H4 (cell line): ENCODE measurements at places on chromosomes 16 and 17. TPM values are rescaled to one million over a fixed set of nuclear protein-coding genes. Genes with fewer than 3 reads are reported as not detected.

ERAL1 gene
- total RNA-seq, result 23.4 and 37.5 TPM in 2 replicates

USP36 gene
- 14.3 and 20.4 TPM in 2 replicates for total RNA-seq

NUFIP2 gene
- 17.3 and 28.4 TPM in 2 replicates for total RNA-seq

SYNGR3 gene
- total RNA-seq, result 3.4 and 7.7 TPM in 2 replicates

TM4SF5 gene
- not detected in 2 replicates for total RNA-seq

HOXB1 gene
- total RNA-seq, result not detected in 2 replicates

QRICH2 gene
- 2.3 and 2.4 TPM in 2 replicates for total RNA-seq

PIK3R5 gene
- total RNA-seq, result 0.25 TPM in 1 of 2 replicates, not detected in the other

MPO gene
- not detected in 2 replicates for total RNA-seq

CSF3 gene
- not detected in 2 replicates for total RNA-seq

CREBBP gene
- 6.6 and 15.8 TPM in 2 replicates for total RNA-seq

LPCAT2 gene
- 10.0 and 11.7 TPM in 2 replicates for total RNA-seq
